Activated CD8-positive, alpha-beta memory T cell treated with anti-CD3 and anti-CD28 coated beads, Interleukin-2, amount 10 ng/mL, durations not matched to agents 7 days and 5 days (primary cell): ENCODE measurements at places on chromosomes 13 and 19. TPM values are rescaled to one million over a fixed set of nuclear protein-coding genes. Genes with fewer than 3 reads are reported as not detected.

The IGFL4 gene
- not detected for total RNA-seq

The LGALS7 gene
- total RNA-seq = not detected

The FAM216B gene
- total RNA-seq = not detected

The R3HDM4 gene
- total RNA-seq = 73.7 TPM

The ZNF723 gene
- not detected for total RNA-seq

The CADM4 gene
- 0.12 TPM for total RNA-seq
